ENCODE measurements at places on chromosomes 3 and 15.

GRCh38 chr3:131277836-131278497 is 103.6 kb upstream of the NUDT16 start:
- DNase-seq = peak; percentile 46

GRCh38 chr15:63347074-63347857 is 34.4 kb downstream of the CA12 start:
- DNase-seq = peak; percentile 82

- no peak for DNase-seq
These were observed 279.3 kb upstream of the LRRFIP2 start for GRCh38 chr3:37453393-37454389.

GRCh38 chr15:40420071-40420713 is 14.6 kb downstream of the IVD start:
- DNase-seq = no peak

DNA sequence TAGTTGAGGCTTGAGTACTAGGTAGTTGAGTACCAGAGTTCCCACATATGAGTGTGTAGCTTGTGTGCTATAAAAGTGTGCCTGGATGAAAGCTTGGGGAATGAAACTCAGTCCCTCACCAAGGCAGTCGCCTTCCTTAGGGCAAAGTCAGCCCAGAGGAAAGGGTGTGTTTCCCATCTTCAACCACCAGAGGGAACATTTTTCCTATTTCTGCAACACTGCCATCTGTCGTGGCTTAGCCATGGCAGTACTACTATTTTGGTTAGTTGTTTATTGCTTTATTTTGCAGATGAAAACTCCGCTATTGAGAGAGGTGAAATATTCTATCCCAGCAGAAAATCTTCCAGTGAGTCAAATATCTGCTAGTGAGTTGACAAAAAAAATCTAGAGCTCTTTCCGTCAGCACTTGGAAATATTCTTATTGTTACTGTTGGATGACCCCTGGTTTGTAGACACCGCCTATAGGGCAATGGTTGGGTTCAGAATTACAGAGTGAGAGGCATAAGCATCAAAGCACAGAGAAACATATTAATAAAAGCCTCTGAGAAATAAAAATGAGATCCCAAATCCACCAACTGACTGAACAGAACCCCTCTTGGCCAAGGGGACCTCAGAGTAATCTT is 239.9 kb downstream of the CPNE4 start:
- peak; percentile 47 for DNase-seq

- DNase-seq = no peak
These were observed 217.6 kb downstream of the SLCO3A1 start for GRCh38 chr15:92071045-92071634.

GRCh38 chr3:188270423-188270972 is 116.5 kb downstream of the LPP start:
- peak; percentile 97 for DNase-seq

GRCh38 chr3:14404186-14404585 is 1.8 kb downstream of the SLC6A6 start:
- DNase-seq = no peak

- no peak for DNase-seq
These were observed 40.7 kb upstream of the POLG start for GRCh38 chr15:89375093-89376005.

- no peak for DNase-seq
These were observed 338.5 kb upstream of the UMPS start for GRCh38 chr3:124391774-124392173.

DNA sequence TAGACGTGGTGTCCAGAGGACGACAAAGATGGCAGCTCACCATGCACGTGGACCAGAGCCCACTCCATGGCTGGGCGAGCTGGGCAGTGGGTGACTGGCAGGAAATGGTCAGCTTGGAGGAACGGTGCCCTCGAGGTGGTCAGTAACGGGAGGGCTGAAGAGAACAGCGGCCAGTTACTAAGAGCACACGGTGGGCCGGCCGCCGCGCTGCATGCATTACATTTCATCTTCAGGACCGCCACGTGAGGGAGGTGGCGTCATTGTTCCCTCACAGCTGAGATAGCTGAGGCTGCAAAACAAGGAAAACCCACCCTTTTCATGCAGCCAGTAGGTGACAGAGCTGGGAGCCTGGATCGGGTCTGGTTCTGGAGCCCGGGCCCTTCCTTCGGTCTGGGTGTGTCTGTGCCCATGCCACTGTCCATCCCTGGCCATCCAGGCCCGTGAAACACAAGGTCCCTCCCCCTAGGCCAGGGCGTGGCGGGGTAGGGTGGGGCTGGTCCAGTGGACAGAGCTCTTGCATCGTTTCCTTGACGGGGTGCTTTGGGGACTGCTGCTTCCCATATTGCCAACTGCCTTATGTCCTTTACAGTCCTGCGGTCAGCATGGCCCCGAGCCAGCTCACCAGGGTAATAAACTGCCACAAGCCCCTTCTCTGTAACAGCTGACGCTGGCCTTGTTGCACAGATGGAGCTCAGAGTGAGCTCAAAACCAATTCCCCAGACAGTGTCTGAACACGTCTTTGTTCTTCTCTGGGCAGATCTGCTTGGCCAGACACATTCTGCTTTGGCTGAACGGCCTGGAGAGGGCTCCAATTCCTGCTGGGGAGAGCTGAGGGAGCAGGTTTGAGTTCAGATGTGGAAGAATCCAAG is 51.8 kb downstream of the RGMA start:
- DNase-seq = peak; percentile 12

- no peak for DNase-seq
These were observed 346.0 kb downstream of the MFSD1 start for GRCh38 chr3:159147813-159148212.

- no peak for DNase-seq
These were observed 283.0 kb upstream of the WNT5A start for GRCh38 chr3:55770077-55770476.

DNA sequence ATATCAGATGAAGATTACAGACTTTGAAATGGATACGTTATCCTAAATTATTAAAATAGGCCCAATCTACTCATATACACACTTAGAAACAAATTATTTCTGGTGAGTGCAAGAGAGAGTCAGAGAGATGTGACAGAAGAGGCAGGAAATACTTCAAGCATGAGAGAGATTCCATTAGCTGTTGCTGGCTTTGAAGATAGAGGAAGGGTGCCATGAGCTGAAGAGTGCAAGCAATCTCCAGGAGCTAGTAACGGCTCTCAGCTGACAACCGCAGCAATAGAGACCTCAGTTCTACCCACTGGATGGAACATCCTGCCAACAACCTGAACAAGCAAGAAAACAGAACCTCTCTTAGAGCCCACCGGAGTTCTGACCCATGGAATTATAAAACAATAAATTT is 270.7 kb upstream of the SLITRK3 start:
- no peak for DNase-seq

GRCh38 chr15:59400103-59400813 is 27.6 kb upstream of the MYO1E start:
- DNase-seq = no peak

DNA sequence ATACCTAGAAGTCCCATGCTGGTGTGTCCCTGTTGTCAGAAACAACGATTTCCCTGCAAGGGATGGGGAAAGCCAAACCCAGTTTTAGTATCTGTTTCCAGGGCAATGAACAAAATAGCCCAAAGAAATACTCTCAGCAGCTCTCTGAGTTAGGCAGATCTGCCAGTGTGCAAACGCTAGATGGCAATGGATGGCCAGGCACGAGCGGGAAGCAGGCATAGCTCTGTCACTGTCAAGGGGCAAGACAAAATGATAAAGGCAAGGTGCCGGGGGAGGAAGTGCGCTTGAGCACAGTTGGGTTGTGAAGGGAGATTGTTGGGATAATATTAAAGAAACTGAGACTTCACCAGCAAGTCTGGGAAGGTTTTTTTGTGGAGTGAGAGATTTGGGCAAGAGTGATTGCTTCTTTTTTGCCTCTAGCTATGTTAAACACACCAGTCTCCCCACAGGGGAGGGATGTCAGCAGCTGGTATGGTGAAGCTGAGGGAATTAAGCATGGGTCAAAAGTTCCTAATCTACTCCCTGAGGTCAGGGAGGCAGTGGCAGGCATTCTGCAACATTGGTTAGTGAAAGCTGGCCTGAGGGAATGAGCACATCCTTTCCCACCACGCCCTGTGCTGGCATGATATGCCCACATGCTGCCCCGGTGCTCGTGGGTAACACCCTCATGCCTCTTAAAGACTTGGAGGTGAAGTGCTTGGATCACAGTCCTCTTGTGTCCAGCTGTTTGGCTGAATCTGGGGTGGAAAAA is 117.5 kb downstream of the PDCD6IP start:
- peak; percentile 43 for DNase-seq

GRCh38 chr3:42497009-42497731 is 5.3 kb upstream of the VIPR1 start:
- peak; percentile 71 for DNase-seq

DNA sequence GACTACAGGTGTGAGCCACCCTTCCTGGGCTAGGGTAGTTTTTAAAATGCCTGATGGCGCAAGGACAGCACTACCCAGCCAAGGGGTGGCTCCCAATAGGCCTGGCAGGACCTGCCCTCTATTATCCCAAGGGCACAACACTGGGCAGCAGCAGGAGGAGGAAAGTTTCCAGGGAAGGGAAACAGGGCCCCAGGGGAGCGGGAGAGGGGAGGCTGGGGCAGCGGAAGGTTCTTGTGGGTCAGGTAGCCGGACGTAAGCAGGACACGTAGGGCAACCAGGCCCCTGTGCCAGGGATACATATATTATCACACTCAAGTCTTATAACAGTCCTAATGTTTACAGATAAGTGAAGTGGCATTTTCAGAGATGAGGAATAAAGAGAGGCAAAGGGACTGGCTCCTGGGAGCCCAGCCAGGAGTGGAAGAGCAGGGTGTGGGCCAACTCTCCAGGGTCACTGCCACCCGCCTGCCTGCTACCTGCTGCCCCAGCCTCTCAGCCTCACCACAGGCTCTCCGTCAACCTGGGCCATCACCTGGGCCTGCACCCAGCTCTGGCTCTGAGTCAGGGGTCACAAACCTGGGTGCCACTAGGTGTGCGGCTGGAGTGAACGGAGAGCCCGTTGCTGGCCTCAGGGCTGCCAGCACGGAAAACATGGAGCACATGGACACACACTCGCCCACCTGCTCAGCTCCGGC is 73.2 kb upstream of the SNRPA1 start:
- DNase-seq = no peak

- peak; percentile 64 for DNase-seq
These were observed 23.8 kb upstream of the ANXA2 start for GRCh38 chr15:60421544-60421943.

GRCh38 chr3:46979958-46980497 is 562 bp downstream of the NBEAL2 start:
- DNase-seq = no peak

GRCh38 chr3:40505599-40506462 is at the start of gene ZNF620:
Gene ZNF620, plus strand, starts transcription at chr3:40506039. Its CDS starts 314 bp downstream, at chr3:40506353.
- peak; percentile 59 for DNase-seq

All from M059J (cell line).